Cerebellum (tissue), 4 donors: ENCODE measurements at places on chromosomes 7 and 10. TPM values are rescaled to one million over a fixed set of nuclear protein-coding genes. Genes with fewer than 3 reads are reported as not detected.

The CCDC186 gene
- total RNA-seq, result 45.5 TPM

DNA sequence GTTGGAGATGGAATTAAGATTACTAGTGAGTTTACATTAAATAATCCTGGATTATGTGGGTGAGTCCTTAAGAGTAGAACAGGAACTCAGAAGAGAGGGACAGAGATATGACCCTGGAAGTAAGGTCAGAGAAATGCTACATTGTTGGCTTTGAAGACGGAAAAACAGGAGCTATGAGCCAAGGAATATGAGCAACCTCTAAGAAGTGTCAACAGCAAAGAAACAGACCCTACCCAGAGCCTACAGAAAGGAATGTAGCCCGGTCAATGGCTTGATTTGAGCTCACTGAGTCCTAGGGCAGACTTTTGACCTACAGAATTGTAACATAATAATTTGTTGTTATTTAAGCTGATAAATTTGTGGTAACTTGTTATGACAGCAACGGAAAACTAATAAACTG lies 304.9 kb downstream of the IPMK start:
- no peak for DNase-seq

- DNase-seq, result no peak
Observed at GRCh38 chr7:107538001-107538400, 25.7 kb downstream of the COG5 start.

DNA sequence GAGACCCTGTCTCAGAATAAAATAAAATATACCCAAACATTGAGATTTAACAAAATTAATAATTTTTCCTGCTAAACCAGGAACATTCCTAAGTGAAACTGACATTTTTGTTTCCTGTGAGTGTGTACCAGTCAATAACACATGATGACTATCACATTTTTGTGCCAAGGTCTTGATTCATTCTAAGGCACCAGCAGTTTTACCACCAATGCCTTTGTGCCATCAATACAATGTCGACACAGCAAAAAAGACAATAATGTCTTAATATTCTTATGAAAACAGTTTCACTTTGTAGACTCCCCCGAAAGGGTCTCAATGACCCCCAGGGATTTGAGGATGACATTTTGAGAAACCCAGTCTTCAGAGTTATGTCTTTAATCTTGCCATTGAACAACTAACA lies 7.2 kb upstream of the CADPS2 start:
- DNase-seq, result no peak

GRCh38 chr7:128830231-128831177 lies at the start of gene FLNC:
Gene FLNC, plus strand, starts transcription at chr7:128830406. Its CDS starts 232 bp downstream, at chr7:128830638.
- no peak for DNase-seq
